CD8-positive, alpha-beta memory T cell (primary cell): ENCODE measurements at places on chromosomes 3 and 15. TPM values are rescaled to one million over a fixed set of nuclear protein-coding genes. Genes with fewer than 3 reads are reported as not detected.
A peak's percentile ranks its signal among the peaks of the same experiment; 100 is the strongest.

DNA sequence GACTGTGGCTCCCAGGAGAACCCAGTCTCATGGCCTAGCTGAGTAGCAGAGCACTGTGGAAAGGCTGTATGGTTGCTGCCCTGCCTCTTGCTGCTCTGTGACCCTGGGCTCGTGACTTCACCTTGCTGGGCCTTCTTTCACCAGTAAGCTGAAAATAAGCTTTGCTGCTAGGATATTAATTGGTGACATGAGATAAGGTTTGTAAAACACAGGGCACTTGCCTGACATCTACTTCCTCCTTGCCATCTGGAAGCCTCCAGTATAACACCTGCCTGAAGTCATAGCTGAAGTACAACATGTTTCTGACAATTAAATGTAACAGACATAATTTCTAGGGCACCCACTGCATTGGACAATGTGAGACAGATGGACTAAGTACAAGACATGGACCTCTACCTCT lies 53.6 kb downstream of the CLEC3B start:
- H3K36me3 ChIP-seq: no peaks in the 10 kb centered on the region
- no peak overlapping the region for H3K4me3 ChIP-seq
- no peaks in the 10 kb centered on the region for H3K27me3 ChIP-seq
- no peak overlapping the region for H3K27ac ChIP-seq
- DNase-seq: no peak

DNA sequence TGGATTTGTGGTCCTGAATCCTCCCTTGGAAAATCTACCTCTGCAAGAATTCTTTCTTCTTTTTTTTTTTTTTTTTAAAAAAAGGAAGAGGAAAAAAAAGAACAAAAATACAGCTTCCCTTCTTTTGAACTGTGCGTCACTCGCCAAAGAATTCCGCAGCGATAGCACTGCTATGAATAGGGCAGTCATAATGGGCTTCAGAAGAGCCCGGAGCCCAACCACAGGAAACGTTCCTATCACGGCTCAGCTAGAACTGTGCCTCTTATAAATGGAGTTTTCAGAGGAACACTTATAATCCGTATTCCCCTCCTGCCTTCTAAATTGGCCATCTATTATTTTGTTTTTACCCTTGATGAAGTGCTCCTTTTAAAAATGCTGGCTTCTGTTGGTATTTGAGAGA lies 227.7 kb downstream of the ADAMTS17 start:
- DNase-seq: no peak
- no peaks in the 10 kb centered on the region for H3K36me3 ChIP-seq
- H3K4me3 ChIP-seq: no peak overlapping the region
- H3K27ac ChIP-seq: no peak overlapping the region
- no peaks in the 10 kb centered on the region for H3K27me3 ChIP-seq

GRCh38 chr3:165846056-165846455 lies 8.8 kb upstream of the BCHE start:
- no peak overlapping the region for H3K4me3 ChIP-seq
- H3K27ac ChIP-seq: no peak overlapping the region
- no peaks in the 10 kb centered on the region for H3K27me3 ChIP-seq
- DNase-seq: no peak
- no peaks in the 10 kb centered on the region for H3K4me1 ChIP-seq
- no peaks in the 10 kb centered on the region for H3K36me3 ChIP-seq

Gene SPINK8
- total RNA-seq: not detected

GRCh38 chr15:45401665-45402161 lies 23.4 kb upstream of the GATM start:
- H3K4me3 ChIP-seq: peak overlapping the region; percentile 83
- H3K36me3 ChIP-seq: no peaks in the 10 kb centered on the region
- H3K4me1 ChIP-seq: peaks cover 21% of the 10 kb centered on the region
- DNase-seq: no peak
- H3K27me3 ChIP-seq: no peaks in the 10 kb centered on the region
- H3K27ac ChIP-seq: peak overlapping the region; percentile 80

- H3K4me3 ChIP-seq: no peak overlapping the region
- H3K4me1 ChIP-seq: no peaks in the 10 kb centered on the region
- no peak overlapping the region for H3K27ac ChIP-seq
- H3K36me3 ChIP-seq: no peaks in the 10 kb centered on the region
Observed at GRCh38 chr3:150786791-150787190, 23.8 kb upstream of the SIAH2 start.

DNA sequence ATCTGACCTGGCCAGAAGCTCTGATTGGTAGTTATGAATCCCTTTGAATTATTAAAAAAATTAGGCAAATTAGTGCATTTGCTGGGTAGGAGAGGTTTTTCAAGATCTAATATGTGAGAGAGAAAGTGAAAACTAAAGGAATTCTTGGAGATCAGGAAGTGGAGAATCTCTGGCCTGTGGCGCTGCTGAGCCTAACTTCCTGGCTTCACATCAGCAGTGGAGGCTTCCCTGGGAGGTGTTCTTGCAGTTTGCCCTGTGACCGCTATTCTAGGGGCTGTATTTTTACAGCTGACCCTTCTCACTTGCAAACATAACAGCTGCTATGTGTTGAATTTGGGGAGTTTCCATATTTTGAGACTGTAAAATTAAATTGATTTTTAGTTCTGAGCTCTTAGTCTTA lies 166.4 kb downstream of the ATG7 start:
- H3K4me3 ChIP-seq: no peak overlapping the region
- DNase-seq: no peak
- no peaks in the 10 kb centered on the region for H3K27me3 ChIP-seq
- H3K36me3 ChIP-seq: no peaks in the 10 kb centered on the region
- no peak overlapping the region for H3K27ac ChIP-seq
- H3K4me1 ChIP-seq: peaks cover 3% of the 10 kb centered on the region

Gene GCSAM
- 4.8 TPM for total RNA-seq

DNA sequence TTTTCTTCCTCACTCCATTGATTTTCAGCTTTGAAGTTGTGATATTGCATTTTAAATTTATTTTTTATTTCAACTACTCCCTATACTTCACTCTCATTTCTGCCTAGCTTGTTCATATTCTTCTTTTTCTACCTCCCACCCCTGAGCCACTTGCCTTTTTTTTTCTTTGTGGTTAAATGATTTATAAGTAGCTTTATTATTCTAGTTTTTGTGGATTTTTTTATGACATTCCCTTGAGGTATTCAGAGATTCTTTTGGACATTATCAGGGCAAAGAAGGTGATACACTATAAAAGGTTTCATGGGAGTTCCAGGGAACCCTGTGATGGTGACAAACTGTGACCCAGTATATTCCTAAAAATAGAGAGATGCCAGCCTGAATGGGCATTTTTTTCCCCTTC lies 3.3 kb downstream of the C15orf61 start:
- no peaks in the 10 kb centered on the region for H3K36me3 ChIP-seq
- no peak overlapping the region for H3K27ac ChIP-seq
- no peaks in the 10 kb centered on the region for H3K27me3 ChIP-seq
- no peak for DNase-seq

- H3K27ac ChIP-seq: no peak overlapping the region
- H3K36me3 ChIP-seq: peaks cover 5% of the 10 kb centered on the region
- H3K4me3 ChIP-seq: no peak overlapping the region
- H3K4me1 ChIP-seq: no peaks in the 10 kb centered on the region
Observed at GRCh38 chr3:172177046-172177445, 137.7 kb downstream of the FNDC3B start.

Gene HYKK
- total RNA-seq: 0.82 TPM

DNA sequence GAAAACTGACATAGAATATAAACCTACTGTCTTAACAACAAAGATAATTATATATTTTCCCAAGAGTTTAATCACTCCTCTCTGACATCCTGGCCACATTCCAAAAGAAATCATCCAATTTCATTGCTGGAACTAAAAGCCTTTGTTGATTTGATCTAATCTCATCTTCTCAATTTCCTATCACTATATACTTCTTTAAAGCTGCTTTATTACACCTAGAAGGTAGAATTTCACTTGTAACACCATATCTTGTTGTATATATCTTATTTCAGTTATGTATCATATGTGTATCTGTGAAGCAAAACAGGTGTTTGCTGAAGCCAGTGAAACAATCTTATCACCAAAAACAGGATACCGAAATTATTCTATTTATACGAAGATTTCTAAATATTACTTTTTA lies 740.2 kb downstream of the ROBO1 start:
- no peaks in the 10 kb centered on the region for H3K36me3 ChIP-seq
- H3K27me3 ChIP-seq: no peaks in the 10 kb centered on the region
- no peak overlapping the region for H3K4me3 ChIP-seq
- no peak overlapping the region for H3K27ac ChIP-seq
- H3K4me1 ChIP-seq: no peaks in the 10 kb centered on the region
- DNase-seq: no peak

DNA sequence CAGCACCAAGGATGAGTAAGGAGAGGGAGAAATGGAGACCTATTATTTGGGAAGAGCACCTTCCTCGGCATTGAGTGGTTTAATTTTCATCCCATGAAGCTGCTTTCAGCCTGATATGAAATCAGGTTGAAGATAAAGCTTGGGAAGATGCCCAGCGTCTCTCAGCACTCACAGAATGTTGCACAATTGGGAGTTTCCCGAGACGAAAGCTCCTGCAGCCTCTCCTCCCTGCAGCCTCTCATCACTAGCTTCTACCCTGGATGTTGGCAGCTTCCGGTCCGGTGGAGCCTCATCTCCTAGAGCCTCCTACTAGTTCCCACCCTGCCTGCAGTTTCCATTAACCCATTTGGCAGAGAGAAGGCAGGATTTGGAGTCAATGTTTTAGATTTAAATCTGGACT lies 40.3 kb downstream of the EDEM1 start:
- H3K4me3 ChIP-seq: no peak overlapping the region
- H3K27ac ChIP-seq: no peak overlapping the region
- no peaks in the 10 kb centered on the region for H3K4me1 ChIP-seq
- H3K36me3 ChIP-seq: no peaks in the 10 kb centered on the region
- no peaks in the 10 kb centered on the region for H3K27me3 ChIP-seq

Gene SLC27A2
- total RNA-seq: 16.6 TPM

DNA sequence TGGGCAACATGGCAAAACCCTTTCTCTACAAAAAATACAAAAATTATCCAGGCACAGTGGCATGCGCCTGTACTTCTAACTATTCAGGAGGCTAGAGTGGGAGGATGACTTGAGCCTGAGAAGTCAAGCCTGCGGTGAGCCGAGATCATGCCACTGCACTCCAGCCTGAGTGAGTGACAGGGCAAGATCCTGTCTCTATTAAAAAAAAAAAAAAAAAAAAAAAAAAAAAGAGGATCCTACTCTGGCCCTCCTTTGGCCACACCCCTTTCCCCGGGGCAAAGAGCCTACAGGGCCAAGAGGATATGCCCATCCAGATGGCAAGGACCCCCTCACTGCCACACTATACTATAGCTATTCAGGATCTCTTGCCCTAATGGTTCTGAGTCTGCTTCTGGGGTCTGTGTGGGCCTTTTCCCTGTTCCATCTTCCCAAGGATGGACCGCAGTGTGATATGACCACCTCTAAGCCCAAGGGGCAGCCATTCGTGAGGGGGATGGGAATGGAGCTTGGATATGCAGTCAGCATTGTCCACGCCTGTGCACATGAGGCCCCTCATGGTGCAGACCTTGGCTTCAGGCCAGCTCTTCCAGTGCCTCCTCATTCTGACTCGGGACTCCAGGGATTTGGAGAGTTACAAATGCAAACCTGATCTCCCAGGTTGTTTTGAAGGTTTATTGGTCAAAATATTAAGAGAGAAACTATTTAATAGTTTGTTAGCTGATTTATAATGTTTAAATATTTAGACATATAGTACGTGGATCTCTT lies 7.3 kb downstream of the TYRO3 start:
- H3K36me3 ChIP-seq: no peaks in the 10 kb centered on the region
- no peaks in the 10 kb centered on the region for H3K4me1 ChIP-seq
- no peak overlapping the region for H3K4me3 ChIP-seq

- H3K27ac ChIP-seq: no peak overlapping the region
- H3K4me3 ChIP-seq: no peak overlapping the region
- H3K36me3 ChIP-seq: no peaks in the 10 kb centered on the region
- no peaks in the 10 kb centered on the region for H3K27me3 ChIP-seq
- DNase-seq: no peak
- H3K4me1 ChIP-seq: no peaks in the 10 kb centered on the region
Observed at GRCh38 chr3:73299184-73299691, 237.8 kb downstream of the EBLN2 start.
